Left lung (tissue), 14 donors: ENCODE measurements at places on chromosomes 12 and 14. TPM values are rescaled to one million over a fixed set of nuclear protein-coding genes. Genes with fewer than 3 reads are reported as not detected.

RNASE1 gene
- total RNA-seq = 518 TPM

DNA sequence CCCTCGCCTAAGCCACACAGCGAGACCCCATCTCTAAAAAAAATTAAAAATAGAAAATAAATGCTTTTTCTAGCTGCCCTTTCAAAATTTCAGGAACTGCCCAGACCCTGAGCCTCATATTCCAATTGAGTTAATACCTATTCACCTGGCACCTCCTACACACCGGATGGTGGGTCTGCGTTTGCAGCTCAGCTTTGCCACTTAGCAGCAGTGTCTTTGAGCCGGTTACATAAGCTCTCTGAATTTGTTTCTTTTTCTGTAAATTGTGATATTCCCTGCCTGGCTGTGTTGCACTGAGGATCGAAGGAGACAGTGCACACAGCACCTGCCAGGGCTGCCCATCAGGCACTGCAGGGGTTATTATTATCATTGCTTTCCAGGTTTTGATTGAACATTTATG lies 125.6 kb downstream of the EML1 start:
- no peaks in the 10 kb centered on the region for H3K4me1 ChIP-seq
- no peaks in the 10 kb centered on the region for H3K27me3 ChIP-seq
- DNase-seq = no peak
- no peak overlapping the region for H3K27ac ChIP-seq

AJUBA gene
- 39.5 TPM for total RNA-seq

TMEM132D gene
- not detected for total RNA-seq

DNA sequence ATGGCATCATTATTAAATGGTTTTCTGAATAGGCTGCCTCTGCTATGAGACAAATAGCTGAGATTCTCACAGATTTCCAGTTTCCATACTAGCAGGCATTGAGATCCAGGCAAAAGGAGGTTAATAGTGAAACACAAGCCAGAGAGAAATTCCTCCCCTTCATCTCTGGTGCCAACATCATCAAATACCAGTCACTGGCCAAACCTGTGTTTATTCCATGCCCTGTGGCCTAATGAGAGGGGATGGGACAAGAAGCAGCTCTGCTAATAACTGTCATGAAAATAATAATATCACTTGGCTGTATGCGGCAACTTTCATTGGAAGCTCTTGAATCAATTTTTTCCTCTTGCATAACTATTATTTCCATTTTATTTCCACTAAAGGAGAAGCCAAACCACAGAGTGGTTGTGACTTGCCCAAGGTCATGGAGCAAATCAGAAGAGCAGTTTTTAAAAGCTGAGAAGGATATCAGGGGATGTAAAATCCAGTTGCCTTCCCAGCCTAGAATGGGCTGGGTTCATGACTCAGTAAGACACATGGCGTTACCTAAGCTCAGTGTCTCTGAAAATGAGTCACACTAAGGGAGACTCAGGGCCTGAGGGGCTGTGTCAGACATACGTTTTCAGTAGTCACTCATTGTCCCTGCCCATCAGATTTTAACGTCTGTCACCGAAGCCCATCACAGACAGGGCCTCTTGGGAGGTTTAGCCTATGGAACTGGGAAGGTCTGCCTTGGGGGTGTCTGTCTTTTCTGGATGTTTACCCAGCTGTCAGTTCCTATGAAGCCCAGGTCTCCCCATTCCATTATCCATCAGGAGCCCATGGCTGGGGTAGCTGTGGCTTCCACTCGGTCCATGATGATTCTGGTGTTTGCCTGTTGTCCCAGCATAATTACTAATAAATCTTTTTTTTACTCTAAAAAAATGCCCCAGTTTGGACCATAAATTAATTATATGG lies 208.8 kb upstream of the EEA1 start:
- H3K4me3 ChIP-seq = no peak overlapping the region
- no peaks in the 10 kb centered on the region for H3K36me3 ChIP-seq
- peak overlapping the region; percentile 84 for H3K27ac ChIP-seq
- H3K27me3 ChIP-seq = no peaks in the 10 kb centered on the region
- H3K4me1 ChIP-seq = peaks cover 47% of the 10 kb centered on the region
- no peak for DNase-seq

DNA sequence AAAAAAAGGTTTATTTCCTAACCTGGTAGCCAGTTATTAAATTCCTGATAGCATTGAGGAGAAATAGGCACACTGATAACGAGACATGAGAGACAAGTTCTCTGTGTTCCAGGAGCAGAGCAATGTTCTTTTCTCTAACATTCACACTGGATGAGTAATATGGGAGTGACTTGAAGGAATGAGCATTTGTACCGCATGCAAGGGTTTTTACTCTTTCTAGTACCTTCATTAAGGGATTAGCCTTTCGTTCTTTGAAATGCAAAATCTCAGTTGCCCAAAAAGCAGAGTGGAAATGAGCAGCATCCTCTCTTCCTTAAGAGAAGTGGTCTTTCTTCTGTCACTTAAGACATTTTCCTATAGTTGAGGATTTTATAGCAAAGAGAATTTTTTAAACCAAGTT lies 54.7 kb downstream of the FGD4 start:
- peaks cover 53% of the 10 kb centered on the region for H3K4me1 ChIP-seq
- H3K27me3 ChIP-seq = no peaks in the 10 kb centered on the region
- DNase-seq = no peak
- H3K36me3 ChIP-seq = no peaks in the 10 kb centered on the region
- H3K4me3 ChIP-seq = no peak overlapping the region
- H3K27ac ChIP-seq = peak overlapping the region; percentile 26

L2HGDH gene
- 4.6 TPM for total RNA-seq

- H3K4me3 ChIP-seq = no peak overlapping the region
- H3K27ac ChIP-seq = no peak overlapping the region
- no peaks in the 10 kb centered on the region for H3K27me3 ChIP-seq
- H3K36me3 ChIP-seq = no peaks in the 10 kb centered on the region
- H3K4me1 ChIP-seq = no peaks in the 10 kb centered on the region
- DNase-seq = no peak
These were observed 60.3 kb upstream of the KCNMB4 start for GRCh38 chr12:70305794-70306193.

GRCh38 chr14:22974530-22975313 lies 7.6 kb downstream of the AJUBA start:
- H3K4me1 ChIP-seq = peaks cover 27% of the 10 kb centered on the region
- no peak for DNase-seq
- H3K36me3 ChIP-seq = peaks cover 15% of the 10 kb centered on the region
- H3K27me3 ChIP-seq = peaks cover 9% of the 10 kb centered on the region
- no peak overlapping the region for H3K4me3 ChIP-seq
- no peak overlapping the region for H3K27ac ChIP-seq

AQP6 gene
- total RNA-seq = 0.09 TPM

GRCh38 chr14:63155511-63156185 lies 48.6 kb upstream of the RHOJ start:
- H3K4me3 ChIP-seq = no peak overlapping the region
- no peaks in the 10 kb centered on the region for H3K4me1 ChIP-seq
- no peak for DNase-seq
- no peaks in the 10 kb centered on the region for H3K27me3 ChIP-seq

GRCh38 chr12:126936181-126936851 lies 1330.7 kb upstream of the TMEM132C start:
- no peak overlapping the region for H3K27ac ChIP-seq
- DNase-seq = peak; percentile 57
- no peaks in the 10 kb centered on the region for H3K4me1 ChIP-seq
- H3K4me3 ChIP-seq = no peak overlapping the region

OASL gene
- 4.8 TPM for total RNA-seq

DNA sequence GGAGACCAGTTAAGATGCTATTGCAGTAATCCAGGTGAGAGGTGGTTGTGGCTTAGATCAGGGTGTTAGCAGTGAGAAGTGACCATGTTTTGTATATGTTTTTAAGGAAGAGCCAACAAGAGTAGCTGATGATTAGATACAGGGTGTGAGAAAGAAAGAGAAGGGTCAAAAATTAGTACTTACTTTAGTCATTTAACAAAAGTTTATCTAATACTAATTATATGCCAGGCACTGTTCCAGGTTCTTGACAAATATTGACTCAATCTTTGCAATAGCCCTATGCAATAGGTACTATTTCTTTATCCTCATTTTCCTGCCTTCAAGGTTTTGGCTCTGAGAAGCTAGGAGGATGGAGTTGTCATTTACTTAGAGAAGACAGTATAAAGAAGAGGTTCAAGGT lies 70.2 kb downstream of the SSPN start:
- H3K4me1 ChIP-seq = peaks cover 3% of the 10 kb centered on the region
- no peak overlapping the region for H3K4me3 ChIP-seq
- H3K27me3 ChIP-seq = no peaks in the 10 kb centered on the region
- H3K36me3 ChIP-seq = no peaks in the 10 kb centered on the region
- H3K27ac ChIP-seq = no peak overlapping the region

DNA sequence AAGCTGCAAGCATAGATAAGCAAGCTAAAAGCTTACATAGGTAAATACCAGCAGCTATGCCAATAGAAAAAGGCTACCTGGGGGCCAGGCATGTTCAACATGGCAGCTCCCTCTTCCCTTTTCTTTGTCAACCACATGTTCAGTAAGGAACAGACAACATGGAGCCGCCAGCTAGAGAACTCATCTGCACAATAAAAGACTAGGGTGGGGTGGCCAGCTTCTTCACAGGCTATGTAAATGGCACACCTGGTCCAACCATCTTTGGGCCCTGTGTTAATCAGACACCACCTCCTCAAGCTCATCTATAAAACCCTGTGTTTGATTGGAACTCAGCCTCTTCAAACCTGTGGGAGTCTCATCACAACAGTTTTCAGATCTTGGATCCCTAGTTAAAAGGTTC lies 129.7 kb upstream of the TMPO start:
- no peaks in the 10 kb centered on the region for H3K36me3 ChIP-seq
- peaks cover 8% of the 10 kb centered on the region for H3K27me3 ChIP-seq
- H3K4me1 ChIP-seq = no peaks in the 10 kb centered on the region
- DNase-seq = no peak
- H3K4me3 ChIP-seq = no peak overlapping the region

DNA sequence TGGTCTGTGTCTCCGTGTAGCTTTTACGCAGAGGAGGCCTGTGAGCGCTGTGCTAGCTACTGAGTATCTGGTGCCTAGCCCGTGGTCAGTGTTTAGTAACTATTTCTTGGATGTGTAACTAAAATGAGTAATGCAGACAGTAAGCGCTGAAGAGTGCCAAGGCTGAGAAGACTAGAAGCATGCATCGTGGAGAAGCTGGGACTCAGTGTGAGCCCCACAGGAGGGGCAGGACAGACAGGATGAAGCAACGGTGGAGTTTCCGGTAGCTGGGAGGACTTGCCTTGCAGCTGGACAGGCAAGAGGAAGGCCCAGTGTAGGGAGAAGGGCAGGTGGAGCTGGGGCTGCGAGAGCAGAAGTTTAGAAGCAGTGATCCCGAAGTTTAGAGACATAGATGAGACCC lies 233.4 kb upstream of the FKBP4 start:
- no peak overlapping the region for H3K4me3 ChIP-seq
- no peak overlapping the region for H3K27ac ChIP-seq

DNA sequence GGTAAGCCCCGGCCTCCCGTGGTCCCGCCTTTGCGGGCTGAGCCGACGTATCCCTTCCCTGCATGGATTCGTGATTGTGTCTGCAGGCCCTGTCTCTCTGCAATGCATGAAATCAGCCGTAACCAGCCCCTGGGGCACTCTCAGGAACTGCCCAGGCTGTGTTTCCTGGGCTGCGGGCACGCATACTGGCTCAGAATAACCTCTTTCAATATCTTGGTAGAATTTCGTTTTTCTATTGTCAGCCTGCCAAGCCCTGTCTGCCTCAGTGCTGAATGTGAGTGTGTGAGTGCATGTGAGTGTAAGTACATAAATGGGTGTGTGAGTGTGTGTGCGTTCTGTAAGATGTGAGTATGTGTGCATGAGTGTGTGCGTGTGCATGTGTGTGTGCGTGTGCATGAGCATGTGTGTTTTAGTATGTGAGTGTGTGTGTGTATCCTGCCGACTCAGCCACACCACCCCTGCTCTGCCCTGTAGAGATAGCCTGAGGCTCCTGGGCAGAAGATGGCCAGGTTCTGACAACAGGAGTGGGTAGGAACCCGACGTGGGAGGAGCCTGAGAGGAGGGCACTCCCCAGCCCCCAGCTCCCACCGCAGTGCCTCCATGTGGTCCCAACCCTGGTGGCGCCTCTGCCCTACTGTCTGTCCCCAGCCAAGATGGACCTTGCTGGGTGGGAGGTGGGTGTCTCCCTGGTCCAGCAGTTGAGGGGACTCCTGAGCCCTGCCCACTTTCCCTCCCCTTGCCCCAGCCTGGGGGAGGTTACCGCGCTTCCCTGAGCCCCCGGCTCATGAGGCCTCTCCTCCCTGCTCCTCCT lies 268.8 kb downstream of the ADGRD1 start:
- H3K4me1 ChIP-seq = no peaks in the 10 kb centered on the region
- no peak overlapping the region for H3K4me3 ChIP-seq
- peak; percentile 57 for DNase-seq
- H3K27ac ChIP-seq = no peak overlapping the region

GRCh38 chr12:23560611-23561010 lies 388.9 kb downstream of the SOX5 start:
- H3K27ac ChIP-seq = no peak overlapping the region
- H3K36me3 ChIP-seq = no peaks in the 10 kb centered on the region
- no peaks in the 10 kb centered on the region for H3K27me3 ChIP-seq
- H3K4me3 ChIP-seq = no peak overlapping the region
- H3K4me1 ChIP-seq = no peaks in the 10 kb centered on the region
- no peak for DNase-seq

DNA sequence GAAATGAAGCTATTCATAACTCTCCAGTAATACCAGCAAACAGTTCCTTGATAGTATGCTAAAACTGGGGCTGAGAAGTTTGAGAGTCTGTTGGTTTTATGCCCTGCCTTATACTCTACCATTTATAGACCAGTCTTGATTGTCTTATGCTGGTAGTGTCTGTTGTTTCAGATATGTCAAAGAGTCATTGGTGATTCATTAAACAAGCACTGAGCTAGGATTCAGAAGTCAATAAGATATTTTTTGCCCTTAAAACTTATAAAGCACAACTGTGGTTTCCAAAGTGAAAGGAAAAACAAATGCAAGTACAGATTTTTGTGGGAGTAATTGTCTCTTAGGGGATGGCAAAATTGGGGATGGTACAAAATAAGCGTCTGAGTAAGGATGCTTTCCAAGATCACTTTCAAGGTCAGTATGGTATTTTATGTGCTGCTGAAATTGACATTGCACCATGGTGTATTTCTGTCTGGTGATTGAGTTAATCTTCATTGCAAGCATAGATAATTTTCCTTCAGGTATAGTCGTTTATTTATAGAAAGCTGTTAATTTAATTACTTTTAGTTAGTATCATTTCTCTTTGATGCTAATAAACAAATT lies 289.5 kb upstream of the E2F7 start:
- no peaks in the 10 kb centered on the region for H3K27me3 ChIP-seq
- no peaks in the 10 kb centered on the region for H3K36me3 ChIP-seq
- no peaks in the 10 kb centered on the region for H3K4me1 ChIP-seq
- DNase-seq = no peak
- H3K27ac ChIP-seq = no peak overlapping the region

DNA sequence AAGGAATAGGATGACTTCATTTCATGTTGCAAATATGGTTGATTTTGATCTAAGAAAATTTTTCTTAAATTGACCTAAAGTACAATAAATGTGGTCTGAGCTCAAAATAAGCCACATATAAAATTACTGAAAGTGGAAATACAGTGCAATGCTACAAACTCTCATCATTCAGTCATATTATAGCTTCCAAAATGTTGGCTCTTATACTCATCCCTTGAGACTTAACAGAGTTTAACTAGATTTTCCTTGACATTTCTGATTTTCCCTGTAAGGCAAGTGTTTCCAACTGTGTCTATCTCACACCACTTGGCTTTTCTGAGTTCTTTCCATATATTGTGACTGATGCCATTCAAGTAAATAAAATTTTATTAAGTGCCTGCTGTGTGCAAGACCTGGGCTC lies 123.7 kb upstream of the NTF3 start:
- H3K27ac ChIP-seq = no peak overlapping the region
- no peak overlapping the region for H3K4me3 ChIP-seq
- H3K4me1 ChIP-seq = no peaks in the 10 kb centered on the region
- no peak for DNase-seq
